ENCODE measurements at places on chromosomes 1 and 21. TPM values are rescaled to one million over a fixed set of nuclear protein-coding genes. Genes with fewer than 3 reads are reported as not detected.

The GJA8 gene
- total RNA-seq = not detected

The YOD1 gene
- 9.1 TPM for total RNA-seq

The AUNIP gene
- total RNA-seq = 5.6 TPM

The SERPINC1 gene
- 0.12 TPM for total RNA-seq

The SPATA17 gene
- total RNA-seq = 0.50 TPM

The AXDND1 gene
- 0.22 TPM for total RNA-seq

The AJAP1 gene
- 0.11 TPM for total RNA-seq

The PALMD gene
- total RNA-seq = 0.37 TPM

The C1orf185 gene
- total RNA-seq = not detected

The KRTAP21-2 gene
- not detected for total RNA-seq

The CAMK1G gene
- 8.4 TPM for total RNA-seq

The TMPRSS3 gene
- not detected for total RNA-seq

The TRIM58 gene
- 0.66 TPM for total RNA-seq

The ANGEL2 gene
- total RNA-seq = 56.7 TPM

The IKBKE gene
- 14.3 TPM for total RNA-seq

Data from uterine smooth muscle cell (primary cell).